Mammary epithelial cell (primary cell): ENCODE measurements at places on chromosomes 1 and 21. TPM values are rescaled to one million over a fixed set of nuclear protein-coding genes. Genes with fewer than 3 reads are reported as not detected.

DNA sequence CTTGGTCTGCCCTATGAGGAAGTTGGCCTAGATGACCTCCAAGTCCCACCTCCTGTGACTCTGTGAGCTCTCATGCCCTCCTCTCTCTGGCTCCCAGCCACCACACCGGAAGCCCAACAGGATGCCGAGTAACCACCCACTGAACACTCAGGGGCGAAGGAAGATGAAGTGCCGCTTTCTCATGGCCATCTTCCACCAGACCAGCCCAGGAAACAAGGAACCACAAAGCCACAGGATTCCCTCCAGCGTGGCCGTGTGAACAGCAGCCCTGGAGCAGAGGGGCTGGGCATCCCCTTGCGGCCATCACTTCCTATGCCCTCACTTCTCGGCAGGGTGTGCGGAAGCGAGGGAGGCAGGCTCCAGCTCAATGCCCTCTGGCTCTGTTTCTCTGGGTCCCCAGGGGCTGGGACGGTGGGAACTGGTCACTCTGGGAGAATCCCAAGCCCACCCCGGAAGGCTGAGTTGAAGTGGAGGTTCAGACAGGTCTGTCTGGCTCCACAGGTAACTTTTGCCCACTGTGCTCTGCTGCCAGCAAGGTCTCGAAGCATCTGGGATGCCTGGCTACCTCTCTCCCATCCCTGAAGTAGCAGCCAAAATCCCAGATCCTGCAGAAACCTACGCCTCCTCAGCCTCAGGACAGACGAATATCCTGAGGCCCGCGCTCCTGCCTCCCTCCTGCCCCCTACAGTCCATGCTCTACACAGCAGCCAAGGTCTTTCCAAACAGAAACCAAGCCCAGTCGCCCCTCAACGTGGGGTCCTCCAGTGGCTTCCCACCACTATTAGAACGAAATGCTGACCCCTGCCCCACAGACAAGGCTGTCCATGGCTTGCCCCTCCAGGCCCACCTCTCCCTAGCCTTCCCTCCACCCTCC is 44.2 kb upstream of the ECE1 start:
- DNase-seq: peak; percentile 90

DNA sequence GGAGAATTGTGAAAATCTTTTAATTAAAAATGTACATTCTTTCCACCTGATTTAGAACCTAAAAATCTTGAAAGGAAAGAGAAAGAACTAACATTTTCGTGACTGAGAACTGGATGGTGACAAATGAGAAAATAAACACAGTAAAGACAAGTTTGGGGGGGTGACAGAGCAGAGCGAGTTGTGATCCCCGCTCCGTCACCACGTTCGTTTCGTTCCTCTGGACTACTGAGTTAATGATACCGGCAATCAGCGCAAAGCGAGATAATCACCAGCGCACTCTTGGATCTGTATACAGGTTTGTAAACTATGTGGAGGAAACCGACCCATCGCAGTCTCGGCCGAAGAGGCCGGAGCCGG is 31.2 kb upstream of the CFAP126 start:
- no peak for DNase-seq

DNA sequence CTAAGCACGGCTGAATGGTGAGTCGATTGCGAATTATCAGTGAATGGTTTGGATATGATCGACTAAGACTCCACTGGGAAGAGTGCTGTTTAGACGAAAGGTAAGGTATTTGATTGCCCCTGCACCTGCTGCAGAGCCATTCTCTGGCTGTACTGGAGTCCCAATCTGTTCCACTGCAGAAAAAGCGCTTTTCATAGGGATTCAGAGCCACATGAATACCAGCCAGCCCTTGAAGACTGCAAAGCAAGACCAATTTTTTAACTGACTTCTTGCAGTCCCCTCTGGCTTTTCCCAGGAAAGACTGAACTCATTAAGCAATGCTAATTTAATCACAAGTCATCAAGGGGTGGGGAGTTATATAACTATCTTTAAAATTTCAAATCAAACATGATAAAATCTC is 1.3 kb downstream of the GREM2 start:
- DNase-seq: no peak

ITSN1 gene
- 34.0 and 35.0 TPM in 2 replicates for total RNA-seq

KIRREL1 gene
- 101 and 130 TPM in 2 replicates for total RNA-seq

DNA sequence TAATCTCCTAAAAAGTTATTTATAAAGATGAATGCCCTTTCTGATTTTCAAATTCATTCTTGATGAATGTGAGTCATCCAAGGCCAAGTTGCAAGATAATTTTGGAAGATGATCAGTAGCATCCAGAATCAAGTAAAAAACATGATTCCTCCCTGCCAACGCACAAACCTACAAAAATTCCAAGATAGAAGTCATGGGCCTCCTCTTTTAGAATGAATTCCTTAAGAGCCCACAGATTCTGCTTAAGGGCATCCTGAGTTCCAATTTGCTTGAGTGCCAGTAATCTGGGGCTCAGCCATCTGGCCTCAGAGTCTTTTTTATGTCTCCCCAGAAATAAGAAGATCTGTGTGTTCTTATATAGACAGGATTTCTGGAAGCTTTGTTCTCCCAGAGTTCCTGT is 23.2 kb upstream of the SPATA6 start:
- DNase-seq: peak; percentile 2

OBSCN gene
- 40.5 TPM for total RNA-seq

KLHL17 gene
- total RNA-seq: 4.3 TPM

DNA sequence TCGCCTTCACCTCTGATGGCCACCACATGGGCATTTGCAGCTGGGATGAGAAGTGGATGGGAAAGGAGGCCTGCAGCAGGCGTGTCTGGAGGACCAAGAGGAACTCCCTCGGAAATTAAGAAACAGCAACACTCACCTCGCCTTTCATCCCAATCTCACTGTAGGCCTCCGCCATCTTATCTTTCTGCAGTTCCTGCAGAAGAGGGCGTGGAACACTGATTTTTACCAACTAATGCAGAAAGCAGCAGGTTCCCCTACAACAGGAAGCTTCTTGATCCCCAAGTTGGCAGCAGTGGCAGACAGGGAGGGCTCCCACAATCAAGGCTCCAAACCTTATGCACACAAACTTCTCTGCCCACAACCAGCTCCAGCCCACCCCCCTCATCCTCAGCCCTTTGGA is 84.4 kb downstream of the CD247 start:
- no peak for DNase-seq
